ENCODE measurements at places on chromosomes 6 and 20.

DNA sequence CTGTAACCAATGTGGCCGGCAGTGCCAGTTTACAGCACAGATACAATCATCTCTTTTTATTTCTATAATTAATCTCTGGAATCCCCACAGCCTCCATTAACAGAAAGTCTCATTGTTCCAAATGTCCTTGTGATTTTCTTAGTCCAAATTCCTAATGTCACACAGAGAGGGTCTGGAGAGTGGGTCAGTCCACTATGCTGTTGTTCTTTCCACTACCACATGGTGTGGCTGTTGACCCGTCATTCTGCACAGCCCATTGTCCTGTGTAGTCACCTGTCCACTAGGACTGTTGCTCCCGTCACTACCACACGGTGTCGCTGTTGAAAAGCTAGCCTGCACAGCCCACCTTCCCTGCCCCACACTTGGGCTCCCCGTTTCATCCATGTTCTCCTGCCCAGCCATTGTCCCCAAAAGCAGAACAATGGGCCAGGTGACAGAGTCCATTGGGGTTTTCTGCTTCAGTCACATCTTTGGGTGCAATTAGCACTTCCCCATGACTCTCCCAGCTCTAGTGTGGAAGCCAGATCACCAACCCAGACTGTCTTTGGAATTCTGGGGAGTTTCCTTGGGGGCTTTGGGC is 8.6 kb upstream of the LBP start:
- peak; percentile 73 for DNase-seq

- DNase-seq: no peak
Observed at GRCh38 chr6:90458353-90459224, 128.3 kb downstream of the MAP3K7 start.

- no peak for DNase-seq
Observed at GRCh38 chr20:52124821-52125220, 66.8 kb downstream of the ZFP64 start.

DNA sequence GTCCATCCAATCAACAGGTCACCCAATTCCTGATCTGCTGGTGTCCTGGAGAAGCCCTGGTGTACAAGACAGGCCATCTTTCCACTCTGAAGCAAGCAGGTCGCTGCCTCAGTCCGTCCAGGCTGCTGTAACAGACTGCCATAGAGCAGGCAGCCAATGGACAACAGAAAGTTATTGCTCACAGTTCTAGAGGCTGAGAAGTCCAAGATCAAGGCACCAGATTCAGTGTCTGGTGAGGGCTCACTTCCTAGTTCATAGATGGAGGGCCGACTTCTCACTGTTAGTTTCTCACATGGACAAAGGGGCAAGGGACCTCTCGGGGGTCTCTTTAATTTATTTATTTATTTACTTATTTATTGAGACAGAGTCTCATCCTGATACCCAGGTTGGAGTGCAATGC is 74.8 kb downstream of the CD24 start:
- no peak for DNase-seq

GRCh38 chr6:62891065-62891647 is 320.1 kb upstream of the FKBP1C start:
- no peak for DNase-seq

DNA sequence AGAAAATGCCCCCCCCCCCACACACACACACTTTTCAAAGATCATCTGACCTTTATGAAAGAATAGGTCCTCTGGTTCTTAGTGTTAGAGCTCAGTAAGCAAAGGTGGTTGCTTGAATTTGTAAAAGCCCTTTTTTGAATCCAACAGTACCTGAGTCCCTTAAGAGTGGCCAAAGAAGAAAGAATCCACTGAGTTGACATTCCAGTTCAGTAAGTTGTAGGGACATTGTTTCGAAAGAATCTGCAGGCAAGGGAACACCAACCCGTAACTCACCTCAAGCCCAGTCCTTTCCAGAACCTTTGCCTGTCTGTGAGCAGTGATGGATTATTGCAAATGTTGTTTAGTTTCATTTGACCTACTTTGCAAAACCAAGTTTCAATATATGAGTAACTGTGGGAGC is 64.2 kb upstream of the MAP3K4 start:
- DNase-seq: no peak

All from HuH-7 (cell line).